ENCODE measurements at places on chromosomes 5 and 9. TPM values are rescaled to one million over a fixed set of nuclear protein-coding genes. Genes with fewer than 3 reads are reported as not detected.

Gene FGF1
- total RNA-seq = 6.9 TPM

Gene TMEM252
- not detected for total RNA-seq

DNA sequence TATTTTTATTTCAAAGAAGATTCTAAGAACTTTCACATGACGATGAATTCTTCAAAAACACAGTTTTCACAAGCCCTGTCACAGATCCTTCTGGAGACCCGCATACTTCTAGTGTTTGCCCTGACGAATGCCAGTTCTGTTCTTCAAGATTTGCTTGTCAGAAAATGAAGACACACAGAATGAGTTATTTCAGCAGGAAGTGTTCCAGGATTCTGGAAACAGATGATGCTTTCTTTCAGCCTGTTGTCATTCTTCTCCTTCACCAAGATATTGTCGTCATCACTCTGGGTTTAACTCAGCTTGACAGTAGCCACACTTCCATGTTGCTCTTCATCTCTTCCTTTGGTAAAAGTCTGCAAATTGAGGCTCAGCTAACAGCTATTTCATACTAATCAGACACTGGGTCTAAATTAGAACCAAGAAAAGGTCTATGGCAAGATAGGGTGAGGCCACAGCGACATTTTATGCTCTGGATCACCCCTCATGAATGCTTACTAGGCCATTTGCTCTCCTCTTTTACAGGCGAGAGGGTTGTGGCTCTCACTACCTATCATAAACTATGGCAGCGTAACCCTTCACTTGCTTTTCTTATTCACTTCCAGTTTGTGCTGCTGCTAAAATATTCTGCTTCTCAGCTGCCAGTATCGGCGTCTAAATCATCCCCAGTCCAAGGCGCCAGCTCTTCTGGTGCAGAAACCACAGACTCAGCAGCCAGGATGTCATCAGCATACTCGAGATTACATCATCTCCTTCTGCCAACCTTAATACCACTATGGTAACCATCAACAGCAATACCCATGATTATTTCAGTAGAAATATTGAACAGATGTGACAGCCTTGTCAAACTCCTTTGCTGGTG lies 159.6 kb upstream of the TBCA start:
- DNase-seq = no peak

DNA sequence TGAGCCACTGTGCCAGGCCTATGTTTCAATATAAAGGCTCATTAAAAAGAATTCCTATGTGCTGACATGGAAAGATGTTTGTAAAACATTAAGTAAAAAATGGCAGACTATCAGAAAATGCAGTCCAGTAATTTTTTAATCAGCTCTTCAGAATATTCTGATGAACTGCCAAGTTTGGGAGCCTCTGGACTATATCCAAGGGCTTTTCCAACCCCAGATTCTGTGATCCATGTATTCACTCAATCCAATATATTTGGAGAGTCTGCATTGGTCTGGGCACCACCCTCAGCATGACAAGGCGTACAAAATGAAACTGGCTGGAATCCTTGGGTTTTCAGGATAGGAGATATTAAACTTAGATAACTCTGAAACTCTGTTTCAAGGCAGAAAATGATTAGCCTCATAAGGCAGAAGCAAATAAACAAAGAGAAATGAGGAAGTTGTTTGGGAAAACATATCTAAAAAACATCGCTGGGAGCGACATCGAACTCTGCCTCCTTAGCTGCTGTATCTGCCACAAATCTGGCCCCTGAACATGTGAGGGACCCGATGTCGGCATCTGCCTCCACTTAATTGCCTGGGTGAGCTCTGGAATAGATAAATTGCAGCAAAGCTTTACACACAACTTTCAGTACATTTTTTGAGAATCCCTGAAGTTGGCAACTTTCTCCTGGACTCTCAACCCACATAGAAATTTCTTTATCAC lies 14.4 kb downstream of the PDE6A start:
- no peak for DNase-seq

GRCh38 chr5:158869092-158869491 lies 230.6 kb downstream of the EBF1 start:
- DNase-seq = no peak

DNA sequence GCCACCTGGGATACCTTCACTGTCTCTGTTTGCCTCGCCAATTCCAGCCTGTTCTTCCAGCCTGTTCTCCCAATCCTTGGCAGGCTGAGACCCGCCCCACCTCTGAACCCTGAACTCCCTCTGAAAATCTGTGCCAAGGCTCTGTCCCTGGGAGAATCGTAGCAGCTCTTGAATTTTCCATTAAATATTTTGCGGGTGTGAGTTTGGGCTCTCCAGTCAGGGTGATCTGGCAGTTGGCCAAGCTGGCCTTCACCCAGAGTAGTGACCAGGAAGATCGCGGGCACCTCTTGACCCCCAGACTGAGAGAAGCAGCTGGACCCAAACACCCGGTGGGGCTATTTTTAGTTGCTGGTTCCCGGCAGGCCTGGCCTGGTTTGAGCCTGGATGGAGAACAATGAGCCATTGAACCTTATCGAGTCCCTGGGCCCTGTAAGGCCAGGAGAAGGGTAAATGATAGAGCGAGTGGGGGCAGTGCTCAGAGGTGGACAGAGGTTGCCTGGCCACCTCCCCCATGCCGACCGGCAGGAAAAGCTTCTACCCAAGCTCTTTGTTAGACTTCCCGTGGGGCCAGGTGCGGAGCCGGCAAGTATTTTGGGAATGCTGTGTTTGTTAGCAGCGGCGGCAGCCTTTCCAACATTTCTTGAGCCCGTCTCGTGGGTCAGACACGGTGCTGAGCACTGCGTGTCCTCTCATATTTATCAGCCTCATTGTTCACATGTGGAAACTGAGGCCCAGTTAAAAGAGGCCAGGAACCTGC lies 146.2 kb downstream of the RGS3 start:
- DNase-seq = peak; percentile 20

DNA sequence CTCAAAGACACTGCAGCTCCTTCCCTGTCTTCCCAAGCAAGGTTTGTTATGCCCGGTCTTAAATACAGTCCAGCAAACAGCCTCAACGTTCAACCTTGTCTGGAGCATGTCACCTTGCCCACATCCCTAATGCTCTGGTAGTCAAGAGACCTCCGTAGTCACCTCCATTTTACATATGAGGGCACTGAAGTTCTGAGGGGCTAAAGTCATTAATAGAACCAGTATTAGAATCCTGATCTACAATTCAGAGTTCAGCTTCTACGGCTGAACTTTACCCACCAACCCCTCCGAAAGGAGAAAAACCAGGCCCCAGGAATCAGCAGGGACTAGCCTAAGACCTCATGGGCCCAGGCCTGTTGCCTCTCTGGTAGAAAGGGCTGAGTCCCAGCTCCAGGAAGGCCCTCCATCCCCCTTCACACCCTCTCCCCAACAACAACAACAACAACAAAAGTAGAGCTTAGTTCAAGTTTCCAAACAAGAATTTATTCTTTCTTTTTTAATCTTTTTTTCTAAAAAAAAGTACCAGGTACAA lies 795 bp upstream of the STOML2 start:
- no peak for DNase-seq

DNA sequence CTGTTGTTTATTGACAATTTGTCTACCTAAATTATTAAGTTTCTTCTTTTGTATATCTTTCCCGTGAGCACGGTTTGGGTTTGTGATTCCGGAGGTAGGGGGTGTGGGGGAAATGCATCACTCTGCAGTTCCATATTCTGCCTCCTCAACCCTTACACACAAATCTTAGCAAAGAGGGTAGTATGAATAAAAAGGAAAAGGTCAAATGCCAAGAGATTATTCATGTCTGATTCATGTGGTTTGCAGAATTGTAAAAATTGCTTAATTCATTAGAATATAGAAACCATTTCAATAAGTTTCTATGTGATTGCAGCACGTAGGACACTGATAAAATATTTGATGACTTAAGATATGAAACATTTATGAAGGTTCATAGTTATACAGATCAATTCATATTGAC lies 601.9 kb downstream of the SEMA5A start:
- no peak for DNase-seq

DNA sequence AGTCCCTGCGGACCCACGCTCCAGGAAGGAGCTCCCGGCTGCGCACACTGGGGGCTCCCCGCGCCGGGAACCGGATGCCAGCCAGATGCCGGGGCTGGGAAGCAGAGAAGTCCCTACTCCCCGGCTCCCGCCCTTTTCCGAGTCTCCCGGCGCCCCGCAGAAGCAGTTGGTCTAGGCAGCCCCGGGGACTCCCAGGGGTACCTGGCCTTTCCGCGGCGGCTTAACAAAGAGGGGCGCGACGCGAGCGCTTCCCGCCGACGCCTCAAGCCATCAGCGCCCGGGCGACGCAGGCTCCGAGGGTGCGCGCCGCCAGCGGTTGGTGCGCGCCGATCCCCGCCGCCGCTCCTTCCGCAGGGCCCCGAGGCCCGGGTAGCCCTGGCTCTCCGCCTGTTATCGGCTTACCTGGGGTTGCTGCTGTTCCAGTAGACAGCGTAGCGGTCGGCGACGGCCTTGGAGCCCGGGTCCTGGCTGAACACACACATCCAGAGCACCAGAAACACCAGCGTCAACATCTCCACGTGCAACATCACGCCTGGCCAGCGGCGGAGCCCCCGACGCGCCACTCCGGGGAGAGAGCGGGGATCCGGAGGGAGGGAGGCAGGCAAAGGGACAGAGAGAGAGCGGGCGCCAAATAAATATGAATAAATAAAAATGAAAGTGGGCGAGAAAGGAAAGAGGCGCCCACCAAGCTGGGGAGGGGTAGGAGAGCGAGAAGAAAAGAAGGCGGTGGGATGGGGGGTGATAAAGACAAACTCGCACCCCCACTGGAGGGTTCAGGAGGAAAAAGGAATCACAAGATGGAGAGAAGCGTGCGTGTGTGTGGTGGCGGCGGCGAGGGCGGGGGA lies 428 bp downstream of the EFNA5 start:
- peak; percentile 28 for DNase-seq

DNA sequence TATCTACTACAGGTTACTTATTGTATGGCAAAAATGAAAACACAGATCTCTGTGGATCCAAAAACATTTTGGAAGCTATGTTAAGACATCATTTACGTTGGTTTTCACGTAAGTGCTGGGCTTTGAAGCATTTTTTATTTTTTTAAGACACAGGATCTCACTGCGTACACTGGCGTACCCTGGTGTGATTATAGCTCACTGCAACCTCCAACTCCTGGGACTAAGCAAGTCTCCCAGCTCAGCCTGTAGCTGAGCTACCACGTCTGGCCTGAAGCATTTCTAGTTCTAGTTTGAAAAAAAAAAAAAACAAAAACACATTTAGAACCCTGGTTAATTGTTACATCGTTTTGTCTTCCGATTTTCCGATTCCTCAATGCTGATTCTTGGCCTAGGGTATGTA lies 131.3 kb downstream of the AOPEP start:
- DNase-seq = no peak

GRCh38 chr5:55231029-55231918 lies 2.1 kb downstream of the CCNO start:
- DNase-seq = peak; percentile 24

Measured in occipital lobe (tissue), 3 donors.